ENCODE measurements at places on chromosomes 11 and 22.

DNA sequence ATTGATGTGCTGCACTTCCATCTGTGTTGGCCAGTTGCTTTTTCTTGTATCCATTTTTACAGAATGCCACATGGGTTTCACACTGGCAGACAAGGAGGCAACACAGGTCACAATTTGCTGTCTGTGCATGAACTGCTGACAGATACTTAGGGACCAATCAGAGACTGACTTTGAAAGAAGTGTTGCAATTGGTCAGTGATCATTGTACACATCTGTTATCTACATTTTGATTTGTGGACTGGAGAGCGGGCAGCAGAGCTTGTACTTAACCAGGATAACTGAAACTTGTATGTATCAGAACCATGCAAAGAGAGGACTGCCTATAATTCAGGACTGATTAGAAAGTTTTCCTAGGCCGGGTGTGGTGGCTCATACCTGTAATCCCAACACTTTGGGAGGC is 21.8 kb downstream of the PRR5 start:
- DNase-seq = no peak

GRCh38 chr11:13535819-13536218 is 40.0 kb upstream of the PTH start:
- DNase-seq = no peak

DNA sequence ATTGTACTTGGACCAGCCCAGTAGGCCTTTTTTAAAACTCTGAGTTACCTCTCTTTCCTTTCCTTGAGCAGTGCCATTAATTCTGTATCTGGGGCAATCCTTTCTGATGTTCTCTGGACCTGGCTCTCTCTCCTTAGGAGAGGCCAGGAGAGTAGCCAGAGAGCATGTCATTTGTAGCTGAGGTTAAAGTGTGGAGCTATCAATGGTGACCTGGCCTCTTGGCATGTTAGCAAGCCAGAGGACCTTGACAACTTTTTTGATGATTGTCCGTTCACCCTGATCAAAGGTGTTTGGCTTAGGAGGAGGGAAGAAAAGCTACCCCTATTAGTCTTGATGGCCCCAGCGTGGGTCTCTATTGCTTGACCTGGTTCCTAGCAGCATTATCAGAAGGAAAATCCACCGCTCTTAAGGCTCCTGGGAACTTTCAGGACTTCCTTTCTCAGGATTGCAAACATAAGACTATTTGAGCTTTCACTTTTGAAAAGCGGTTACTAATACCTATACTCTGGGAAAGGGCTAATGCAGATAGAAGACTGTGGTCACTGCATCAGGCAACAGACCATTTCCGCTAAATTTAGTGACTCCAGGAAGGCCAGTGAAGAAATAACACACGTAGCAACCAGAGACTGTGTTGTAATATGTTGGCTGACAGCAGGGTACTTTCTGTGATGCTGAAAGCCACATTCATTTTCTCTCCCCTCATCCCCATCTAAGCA is 18.2 kb downstream of the LIMK2 start:
- DNase-seq = no peak

- no peak for DNase-seq
Measured at GRCh38 chr11:89922195-89922660, at the start of gene TRIM49D1. TSS of gene TRIM49D1 (minus strand) at chr11:89922245. CDS start at chr11:89917710, 4,535 bp downstream.

DNA sequence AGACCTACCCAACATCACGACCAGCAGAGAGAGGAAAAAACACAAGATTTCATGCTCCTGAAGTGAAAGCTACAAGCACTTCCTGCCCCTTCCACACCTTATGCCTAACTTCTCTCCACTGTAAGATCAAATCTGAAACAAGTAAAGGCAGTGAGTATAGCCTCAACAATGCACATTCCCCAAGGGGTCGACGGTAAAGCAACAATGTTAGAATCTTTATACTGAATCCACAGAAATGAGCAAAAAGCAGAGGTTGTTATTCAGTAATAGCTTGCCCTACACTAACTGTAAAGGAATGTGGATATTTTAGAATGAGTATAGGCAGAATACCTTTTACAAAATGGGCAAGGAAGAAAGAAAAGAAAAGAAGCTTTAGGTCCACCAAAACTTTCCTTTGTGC is 15.6 kb downstream of the ARFGAP3 start:
- no peak for DNase-seq

GRCh38 chr11:70522593-70523311 is 124.4 kb downstream of the CTTN start:
- no peak for DNase-seq

- no peak for DNase-seq
Measured at GRCh38 chr11:65308281-65308891, 6.3 kb upstream of the CDC42EP2 start.

DNA sequence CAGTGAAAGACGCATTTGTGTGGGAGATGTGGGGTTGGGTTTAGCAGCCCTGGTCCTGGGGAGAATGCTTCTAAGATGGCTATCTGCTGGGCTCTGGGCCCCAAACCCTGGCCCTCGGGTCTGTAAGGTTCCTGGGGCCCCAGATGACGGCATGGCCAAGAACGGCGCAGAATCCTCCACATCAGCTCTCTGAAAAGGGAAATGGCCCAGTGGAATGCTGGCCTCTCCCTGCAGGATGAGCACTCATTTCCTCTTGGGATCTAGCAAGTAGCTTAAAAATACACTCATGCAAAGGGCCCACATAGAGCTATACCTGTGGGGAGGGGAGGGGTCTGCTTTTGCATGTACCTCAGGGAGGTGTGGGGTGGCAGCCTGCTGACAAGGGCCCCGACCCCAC is 37.5 kb upstream of the LINC01488 start:
- no peak for DNase-seq

GRCh38 chr22:46564084-46564714 is 26.8 kb upstream of the CELSR1 start:
- no peak for DNase-seq

DNA sequence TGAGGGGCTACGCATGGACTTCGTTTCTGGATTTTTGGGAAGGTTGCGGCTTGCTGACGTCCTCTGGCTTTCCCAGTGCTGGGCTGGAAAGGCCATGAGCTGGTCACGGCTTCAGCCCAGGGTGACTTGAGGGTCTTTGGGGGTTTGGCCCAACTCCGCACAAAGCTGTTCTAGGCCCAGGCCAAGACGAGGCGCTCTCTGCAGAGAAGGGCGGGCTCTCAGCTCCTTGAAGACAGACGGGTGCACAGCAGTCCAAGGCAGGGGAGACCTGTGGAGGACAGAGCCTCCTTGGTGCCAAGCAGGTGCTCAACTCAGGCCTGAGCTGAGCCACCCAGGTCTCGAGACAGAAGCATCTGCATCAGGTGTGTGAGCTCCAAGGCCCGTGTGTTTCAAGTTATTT is 1003.7 kb downstream of the BRD1 start:
- DNase-seq = no peak

- DNase-seq = no peak
Measured at GRCh38 chr22:38082986-38083710, 836 bp downstream of the SLC16A8 start.

DNA sequence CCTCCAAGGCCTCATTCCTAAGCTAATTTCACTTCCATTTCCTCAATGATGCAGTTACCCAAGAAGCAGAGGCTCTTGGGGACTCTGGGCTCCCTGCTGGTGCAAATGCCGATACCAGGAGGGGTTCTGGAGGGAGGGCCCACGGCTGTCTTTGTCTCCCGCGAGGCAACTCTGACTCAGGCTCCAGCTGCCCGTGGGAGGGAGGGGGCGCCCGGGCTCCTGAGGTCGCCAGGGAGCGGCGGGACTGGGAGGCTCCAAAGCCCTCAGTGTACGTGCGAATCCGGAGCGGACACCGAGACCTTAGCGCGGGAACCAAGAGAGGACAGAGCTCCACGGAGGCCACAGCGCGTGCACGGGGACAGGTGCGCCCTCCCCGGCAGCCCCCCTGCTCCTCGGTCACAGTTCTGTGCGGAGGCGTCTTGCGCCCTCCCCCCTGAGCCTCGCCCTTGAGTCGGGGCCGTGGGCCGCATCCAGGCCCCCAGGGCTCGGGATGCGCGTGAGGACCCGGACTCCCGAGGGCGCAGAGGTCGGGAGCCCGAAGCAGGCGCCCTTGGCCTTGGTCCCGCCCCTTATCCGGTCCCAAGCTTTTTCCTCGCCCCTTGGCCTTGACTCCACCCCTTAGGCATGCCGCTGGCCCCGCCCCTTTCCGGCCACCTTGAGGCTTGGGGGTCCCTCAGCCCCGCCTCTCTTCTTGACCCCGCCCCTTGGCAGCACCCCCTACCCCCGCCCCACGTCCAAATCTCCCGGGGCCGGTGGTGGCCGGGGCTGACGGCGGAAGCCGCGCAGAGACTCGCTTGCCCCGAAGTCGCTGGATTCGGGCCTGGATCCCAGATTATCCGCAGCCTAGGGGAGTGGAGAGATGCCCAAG is 4.7 kb upstream of the SHISA8 start:
- DNase-seq = peak; percentile 59

- peak; percentile 39 for DNase-seq
Measured at GRCh38 chr22:27399161-27399560, 402.4 kb downstream of the MN1 start.

DNA sequence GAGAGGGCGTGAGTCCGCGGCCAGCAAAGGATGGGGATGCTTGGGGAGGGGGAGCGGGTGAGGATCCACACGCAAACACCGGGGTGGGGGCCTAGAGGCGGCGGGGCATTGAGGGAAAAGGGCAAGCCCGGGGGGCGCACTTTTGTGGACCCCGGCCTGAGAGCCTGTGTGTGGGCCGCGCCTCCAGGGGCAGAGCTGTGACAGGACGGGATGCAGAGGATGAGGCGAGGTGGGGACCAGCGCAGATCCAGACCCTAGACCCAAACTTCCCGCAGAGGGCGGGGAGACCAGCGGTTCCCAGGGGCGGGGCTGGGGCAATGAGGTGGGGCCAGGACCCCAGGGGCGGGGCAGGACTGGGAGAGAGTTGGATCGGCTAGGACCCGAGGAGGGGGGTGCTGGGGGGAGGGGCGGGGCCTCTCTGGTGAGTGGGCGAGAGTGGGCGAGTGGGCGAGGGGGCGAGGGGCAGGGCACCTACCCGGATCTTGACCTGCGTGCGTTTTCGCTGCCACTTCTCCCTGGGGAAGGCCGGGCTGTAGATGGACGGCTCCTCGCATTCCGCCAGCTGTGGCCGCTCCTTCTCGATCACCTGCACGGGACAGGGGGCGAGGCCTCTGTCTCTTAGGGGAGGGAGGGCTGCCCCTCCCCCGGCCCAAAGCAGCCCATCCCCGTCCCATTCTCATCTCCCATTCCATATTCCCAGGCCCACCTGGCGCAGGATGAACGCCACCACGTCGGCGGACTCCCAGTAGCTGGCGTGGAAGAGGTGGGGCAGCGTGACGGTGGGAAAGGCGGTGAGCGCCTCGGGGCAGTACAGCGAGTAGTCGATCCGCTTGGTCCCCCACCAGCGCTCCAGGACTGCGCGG is 10.6 kb downstream of the PITPNM1 start:
- no peak for DNase-seq

DNA sequence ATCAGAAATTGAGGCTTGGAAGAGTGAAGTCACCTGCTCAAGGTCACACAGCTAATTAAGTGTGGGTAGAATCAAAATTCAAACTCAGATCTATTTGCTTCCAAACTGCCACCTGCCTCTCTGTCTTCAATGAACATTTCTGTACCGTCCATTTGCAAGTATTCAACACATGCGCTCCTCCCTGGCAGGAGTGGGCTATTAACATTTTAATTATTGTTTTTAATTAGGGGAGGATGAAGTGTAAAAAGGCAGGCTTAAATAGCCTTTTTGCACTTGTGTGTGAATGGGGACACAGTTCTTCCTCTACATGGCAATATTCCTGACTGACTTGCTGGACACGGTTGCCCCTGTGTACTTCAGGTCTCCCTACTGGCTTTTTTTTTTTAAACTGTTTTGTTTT is 114.4 kb upstream of the NARS2 start:
- DNase-seq = no peak

DNA sequence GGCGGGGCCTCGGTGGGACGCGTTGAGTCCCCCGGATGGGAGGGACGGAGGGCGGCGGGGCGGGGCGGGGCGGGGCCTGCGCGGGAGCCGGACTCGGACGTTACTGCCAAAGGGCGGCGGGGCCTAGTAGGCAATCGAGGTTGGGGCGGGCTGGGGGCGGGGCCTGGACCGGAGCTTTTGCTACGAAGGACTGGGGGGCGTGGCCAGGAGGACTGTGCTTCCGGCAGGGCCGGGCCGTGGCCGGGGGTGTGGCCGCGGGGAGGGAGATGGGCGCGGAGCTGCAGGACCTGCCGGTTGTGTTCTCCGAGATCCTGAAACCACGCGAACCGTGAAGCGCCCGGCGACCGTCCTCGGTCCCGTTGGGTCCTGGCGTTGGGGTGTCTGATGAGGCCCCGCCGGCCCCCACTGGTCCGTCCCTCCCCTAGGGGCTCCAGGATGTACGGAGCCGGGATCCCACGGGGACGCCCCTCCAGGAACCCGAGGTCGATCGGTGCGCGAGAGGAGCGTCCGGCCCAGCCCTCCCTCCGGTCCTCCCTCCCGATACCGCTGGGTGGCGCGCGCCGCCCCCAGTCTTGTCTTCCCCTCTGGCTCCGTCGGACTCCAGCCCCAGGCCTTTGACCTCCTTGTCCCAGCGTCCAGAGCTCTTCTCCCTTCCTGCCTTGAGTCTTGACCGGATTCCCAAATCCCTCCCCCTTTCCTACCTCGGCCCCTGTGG is 648 bp upstream of the NUDT8 start:
- peak; percentile 99 for DNase-seq

- DNase-seq = peak; percentile 64
Measured at GRCh38 chr11:69377029-69377952, 83.3 kb downstream of the MYEOV start.

DNA sequence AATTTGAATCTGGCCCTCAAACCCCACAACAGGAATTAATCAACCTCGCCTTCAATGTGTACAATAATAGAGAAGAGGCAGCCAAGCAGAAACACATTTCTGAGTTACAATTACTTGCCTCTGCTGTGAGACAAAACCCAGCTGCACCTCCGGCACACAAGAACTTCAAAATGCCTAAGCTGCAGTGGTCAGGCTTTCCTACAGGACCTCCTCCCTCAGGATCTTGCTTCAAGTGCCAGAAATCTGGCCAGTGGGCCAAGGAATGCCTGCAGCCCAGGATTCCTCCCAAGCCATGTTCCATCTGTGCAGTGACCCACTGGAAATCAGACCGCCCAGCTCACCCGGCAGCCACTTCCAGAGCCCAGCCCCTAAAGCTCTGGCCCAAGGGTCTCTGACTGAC is 3.4 kb upstream of the NDUFC2 start:
- DNase-seq = no peak

DNA sequence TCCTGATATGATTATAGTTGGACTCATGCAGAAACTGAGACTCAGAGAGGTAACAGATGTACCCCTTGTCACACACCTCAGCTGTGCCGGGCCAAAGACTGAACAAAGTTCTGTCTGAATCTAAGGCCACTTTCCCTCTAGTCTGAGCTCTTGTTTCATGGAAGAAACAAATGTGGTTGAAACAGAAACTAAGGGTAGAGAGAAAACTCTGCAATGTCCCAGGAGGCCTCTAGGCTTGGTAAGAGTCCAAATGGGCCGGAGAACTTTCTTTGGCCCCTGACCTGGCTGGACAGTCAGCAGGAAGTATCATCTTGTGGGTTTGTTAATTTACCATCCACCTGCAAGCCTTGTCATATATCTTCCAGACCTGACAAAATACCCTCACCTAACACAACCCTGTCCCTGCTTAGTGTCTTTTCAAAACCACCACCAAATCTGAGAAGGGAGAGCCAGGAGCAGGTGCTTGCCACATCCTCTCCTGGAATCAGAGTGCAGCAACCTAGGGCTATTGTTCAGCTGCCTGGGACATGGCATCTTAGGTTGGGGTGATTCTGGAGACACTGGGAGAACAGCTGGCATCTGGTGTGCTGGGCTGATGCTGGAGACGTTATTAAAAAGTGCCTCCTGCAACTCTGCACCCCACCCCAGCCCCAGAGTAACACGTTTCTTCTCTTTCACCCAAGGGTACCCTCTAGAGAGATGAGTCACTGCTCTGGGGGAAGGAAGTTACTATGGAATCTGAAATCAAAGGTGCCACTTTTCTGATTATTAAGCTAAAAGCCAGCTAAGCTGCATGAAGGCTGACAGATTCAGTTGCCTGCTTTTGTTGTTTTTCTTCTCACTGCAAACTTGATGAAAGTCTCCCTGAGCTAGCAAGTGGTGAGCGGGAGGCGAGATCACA is 126.3 kb upstream of the TIMP3 start:
- no peak for DNase-seq
